Naive thymus-derived CD4-positive, alpha-beta T cell (primary cell): ENCODE measurements at places on chromosomes 11 and 22. TPM values are rescaled to one million over a fixed set of nuclear protein-coding genes. Genes with fewer than 3 reads are reported as not detected.

Gene DNAJB13
- not detected for total RNA-seq

Gene OR5B21
- 2.1 TPM for total RNA-seq

Gene KIRREL3
- not detected for total RNA-seq

- DNase-seq, result no peak
Observed at GRCh38 chr11:20327377-20327935, 36.1 kb upstream of the HTATIP2 start.

Gene P2RX3
- total RNA-seq, result not detected

DNA sequence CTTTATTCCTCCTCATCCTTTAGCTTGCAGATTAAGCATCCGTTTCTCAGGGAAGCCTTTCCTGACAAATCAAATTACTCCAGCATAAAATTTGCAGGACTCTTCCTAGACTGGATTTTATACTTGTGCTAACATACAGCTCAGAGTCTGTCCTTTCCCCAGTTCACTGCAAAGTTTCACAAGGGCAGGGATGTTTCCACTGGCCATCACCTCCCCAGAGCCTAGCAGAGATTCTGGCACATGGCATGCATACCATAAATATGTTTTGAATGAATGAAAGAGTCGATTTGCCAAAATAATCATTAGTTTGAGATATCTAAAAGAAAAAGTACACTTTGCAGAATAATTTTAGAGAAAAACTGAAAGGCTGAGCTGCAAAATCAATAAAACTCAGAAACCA lies 10.6 kb downstream of the MSANTD4 start:
- DNase-seq, result no peak
